NCI-H1436 treated with DMSO at 0.1 percent for 48 hours (cell line): ENCODE measurements at places on chromosomes 16 and 17.
A peak's percentile ranks its signal among the peaks of the same experiment; 100 is the strongest.

- DNase-seq: no peak
Measured at GRCh38 chr16:54400261-54400660, 113.7 kb upstream of the IRX3 start.

- DNase-seq: no peak
Measured at GRCh38 chr16:2437032-2437790, 8.0 kb downstream of the CCNF start.

DNA sequence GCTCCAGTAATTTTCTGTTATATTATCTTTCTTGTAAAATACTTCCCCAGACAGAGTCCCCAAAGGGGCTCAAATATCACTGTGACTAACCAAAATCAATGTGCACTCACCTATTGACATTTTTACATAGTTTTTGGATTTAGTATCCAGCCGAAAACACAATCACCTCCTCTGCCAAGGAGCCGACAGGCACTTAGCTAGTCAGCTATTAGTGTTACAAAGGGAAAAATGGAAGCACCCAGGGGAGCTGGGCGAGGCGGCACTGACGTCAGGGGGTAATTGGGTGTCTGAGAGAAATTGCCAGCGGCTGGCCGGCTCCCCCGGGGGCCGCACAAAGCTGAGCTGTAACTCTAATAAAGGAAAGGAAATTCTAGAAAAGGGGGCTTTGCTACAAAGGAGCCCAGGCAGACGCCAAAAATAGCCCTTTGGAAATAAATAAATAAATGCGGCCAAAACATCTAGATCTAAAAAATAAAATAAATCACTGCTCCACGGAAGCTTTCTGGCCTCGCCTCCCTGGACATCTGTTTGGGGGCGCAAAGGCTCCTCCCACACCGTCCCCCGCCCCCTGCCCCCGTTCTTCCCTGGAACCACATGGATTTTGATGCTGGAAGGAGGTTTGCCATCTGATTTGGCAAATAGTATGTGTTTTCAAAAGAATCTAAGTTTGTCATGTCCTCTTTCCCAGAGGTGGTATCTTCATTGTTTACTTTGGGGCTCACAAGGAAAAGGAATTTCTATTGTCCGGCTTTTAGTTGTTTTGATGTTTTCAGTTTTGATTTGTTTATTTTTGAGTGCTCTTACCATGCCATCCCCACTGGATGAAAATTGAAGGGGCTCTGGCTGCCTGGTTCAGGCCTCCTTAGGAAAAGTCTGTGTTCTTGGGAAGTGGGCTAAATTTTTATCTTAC, 156.7 kb downstream of the ZNF423 start:
- DNase-seq: peak; percentile 39

- DNase-seq: no peak
Measured at GRCh38 chr16:49632795-49633184, 223.1 kb downstream of the ZNF423 start.

GRCh38 chr16:71426880-71427615, 14.8 kb downstream of the TLE7 start:
- DNase-seq: no peak

DNA sequence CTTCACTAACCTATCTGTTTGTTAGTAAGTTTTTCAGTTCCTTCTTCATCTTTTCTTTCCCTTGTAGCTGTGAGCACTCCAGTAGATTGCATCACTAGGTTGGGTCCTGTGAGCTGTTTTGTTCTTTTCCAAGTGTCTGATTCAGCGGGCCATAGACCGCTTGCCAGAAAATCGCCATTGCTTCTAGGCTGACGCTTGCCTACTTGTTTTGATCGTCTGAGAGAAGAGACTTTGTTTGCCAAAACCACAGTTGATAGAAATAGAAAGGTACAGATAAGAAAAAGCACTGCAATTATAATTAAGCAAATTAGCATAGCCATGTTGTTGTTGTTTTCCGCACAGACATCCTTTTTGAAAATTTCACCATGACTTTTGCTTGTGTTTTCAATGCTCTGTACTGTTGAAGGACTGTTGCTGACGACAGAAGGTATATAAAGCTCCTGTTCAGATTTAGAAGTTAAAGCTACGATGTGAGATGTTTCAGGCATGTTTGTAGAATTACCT, 3.1 kb downstream of the EVI2A start:
- DNase-seq: no peak

DNA sequence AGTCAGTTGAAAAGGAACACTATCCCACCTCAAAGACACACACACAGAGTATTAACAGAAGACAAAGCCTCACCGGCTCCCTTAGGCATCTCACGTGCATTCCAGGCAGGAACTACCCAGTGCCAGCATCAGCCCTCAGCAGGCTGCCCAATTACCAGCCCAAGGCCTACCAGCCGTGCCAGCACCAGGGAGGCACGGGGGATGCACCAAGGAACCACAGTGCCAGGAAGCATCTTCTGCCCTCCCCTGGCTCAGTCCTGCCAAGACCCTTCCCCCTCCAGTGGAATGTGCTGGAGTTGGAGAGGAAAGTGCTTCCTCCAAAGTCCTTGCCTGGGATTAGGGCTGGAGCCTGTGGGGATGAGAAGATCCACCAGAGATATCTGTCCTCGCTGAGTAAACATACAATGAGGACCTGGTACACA, 11.0 kb upstream of the KRT19 start:
- no peak for DNase-seq

GRCh38 chr17:40750391-40750790, 4.7 kb downstream of the KRT25 start:
- DNase-seq: no peak

- no peak for DNase-seq
Measured at GRCh38 chr17:31525801-31526549, 134.5 kb downstream of the RAB11FIP4 start.

- no peak for DNase-seq
Measured at GRCh38 chr16:89025636-89026035, 48.6 kb upstream of the CBFA2T3 start.

DNA sequence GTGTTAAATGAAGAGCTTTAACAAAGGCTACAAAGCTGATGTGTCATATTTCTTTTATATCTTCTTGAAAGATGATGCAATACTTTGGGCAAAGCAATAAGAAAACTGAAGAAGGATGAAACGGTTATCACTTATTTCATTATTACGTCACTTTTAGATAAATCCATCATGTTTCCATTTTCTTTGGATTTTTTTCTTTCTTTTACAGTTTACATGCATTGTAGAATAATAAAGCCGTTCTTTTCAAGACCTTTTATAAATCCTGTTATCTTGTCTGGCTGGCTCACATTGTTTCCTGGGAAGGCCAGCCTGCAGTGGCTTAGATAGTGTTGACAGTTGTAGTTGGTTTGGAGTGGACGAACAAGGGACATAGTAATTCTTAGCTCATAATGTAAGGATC, 28.9 kb downstream of the TANC2 start:
- DNase-seq: no peak

- no peak for DNase-seq
Measured at GRCh38 chr16:84544031-84544773, 39.7 kb upstream of the MEAK7 start.

- no peak for DNase-seq
Measured at GRCh38 chr17:8986295-8986694, 20.8 kb upstream of the PIK3R5 start.

GRCh38 chr17:74859459-74860228, at the start of gene GRIN2C:
Gene GRIN2C, minus strand, starts transcription at chr17:74859885. Its CDS starts 4,793 bp downstream, at chr17:74855092.
- no peak for DNase-seq

DNA sequence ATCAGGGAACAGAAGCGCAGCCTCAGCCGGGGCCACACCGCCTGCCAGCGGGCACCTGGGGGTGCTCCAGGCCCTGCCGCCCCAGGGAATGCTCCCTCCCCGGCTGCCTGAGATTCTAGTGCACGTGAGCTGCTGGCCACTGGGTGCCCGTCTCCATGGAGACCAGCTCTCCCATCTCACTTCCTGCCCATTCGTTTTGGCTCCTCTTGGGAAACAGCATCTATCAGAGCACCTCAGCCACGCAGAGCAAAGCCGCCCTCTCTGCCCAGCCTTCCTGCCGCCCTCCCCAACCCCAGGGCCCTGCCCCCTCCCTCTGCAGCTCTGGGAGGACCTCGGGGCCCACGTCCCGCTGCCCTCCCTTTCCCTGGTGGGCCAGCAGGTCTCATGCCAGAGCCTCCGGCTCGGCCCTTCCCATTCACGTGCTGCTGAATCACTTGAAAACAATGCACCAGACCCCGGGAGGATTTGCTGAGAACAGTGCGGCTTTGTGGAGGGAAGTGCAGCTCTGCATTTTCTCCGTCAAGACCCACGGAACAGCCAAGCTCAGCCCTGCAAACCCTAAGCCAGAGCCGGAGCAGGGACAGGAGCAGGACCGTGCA, 19.4 kb downstream of the CEP295NL start:
- peak; percentile 47 for DNase-seq

DNA sequence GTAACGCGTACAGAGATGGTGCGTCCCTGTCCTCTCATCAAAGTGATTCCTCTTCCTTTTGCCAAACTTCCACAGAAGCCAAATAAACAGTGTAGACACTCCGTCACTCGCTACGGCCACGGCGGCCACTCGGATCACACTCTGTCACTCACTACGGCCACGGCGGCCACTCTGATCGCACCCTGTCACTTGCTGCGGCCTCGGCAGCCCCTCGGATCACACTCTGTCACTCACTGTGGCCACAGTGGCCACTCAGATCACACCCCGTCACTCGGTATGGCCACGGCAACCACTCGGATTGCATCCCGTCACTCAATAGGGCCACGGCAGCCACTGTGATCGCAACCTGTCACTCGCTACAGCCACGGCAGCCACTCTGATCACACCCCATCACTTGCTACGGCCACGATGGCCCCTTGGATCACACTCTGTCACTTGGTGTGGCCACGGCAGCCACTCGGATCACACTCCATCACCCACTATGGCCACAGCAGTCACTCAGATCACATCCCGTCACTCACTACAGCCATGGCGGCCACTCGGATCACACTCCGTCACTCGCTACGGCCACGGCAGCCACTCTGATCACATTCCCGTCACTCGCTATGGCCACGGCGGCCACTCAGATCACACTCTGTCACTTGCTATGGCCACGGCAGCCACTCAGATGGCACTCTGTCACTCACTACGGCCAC, 170.8 kb downstream of the BANP start:
- DNase-seq: no peak

DNA sequence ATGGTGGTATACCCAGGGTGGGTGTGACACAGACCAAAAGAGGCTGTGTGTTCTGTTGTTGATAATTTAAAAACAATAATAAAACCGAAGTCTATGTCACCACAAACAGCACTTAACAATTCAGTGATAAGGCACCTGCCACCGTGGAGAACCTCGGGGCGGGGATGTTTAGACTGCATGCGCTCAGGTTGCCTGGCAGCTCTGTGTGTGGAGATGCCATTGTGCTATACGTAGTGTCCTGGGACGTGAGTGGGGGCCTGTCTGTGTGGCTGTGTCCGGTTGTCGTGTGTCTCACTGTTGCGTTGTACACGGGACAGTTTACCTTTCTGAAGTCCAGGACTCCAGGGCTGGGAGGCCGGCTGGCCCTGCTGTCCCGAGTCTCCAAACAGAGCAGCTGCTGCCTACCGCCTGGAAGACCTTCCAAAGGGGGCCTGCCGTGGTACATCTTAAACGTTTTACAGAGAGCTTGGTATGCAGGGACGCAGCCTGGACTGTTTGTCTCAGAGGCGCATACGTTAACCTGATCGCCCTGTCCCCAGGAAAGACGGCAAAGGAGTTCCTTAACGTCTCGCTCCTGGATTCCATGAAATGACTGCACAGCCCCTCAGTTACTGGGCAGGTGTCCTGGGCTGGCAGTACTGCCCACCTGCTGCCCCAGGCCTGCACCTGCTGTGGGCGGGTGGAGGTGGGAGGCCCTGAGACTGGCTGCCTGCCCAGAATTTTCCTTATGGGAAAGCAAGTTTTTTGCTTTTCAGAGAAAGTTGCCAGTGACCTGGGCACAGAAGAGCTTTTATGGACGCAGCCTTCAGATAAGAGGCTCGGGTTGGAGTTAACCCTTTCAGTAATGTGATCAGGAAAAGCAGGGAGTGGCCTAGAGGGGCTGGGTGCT, 19.0 kb downstream of the SPIRE2 start:
- no peak for DNase-seq

- no peak for DNase-seq
Measured at GRCh38 chr16:75526032-75526790, 9.7 kb downstream of the CHST5 start.

- DNase-seq: no peak
Measured at GRCh38 chr17:48382989-48383388, 47.0 kb downstream of the SKAP1 start.

DNA sequence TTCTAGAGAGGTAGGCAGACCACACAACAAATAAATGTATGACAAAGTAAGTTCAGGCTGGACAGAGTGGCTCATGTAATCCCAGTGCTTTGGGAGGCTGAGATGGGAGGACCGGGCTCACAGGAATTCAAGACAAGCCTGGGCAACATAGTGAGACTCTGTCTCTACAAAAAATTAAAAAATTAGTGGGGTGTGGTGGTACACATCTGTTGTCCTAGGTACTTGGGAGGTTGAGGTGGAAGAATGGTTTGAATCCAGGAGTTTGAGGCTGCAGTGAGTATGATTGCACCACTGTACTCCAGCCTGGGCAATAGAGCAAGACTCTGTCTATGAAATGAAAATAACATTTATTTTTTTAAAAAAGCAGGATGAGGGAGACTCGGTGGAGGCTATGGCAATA, 18.5 kb downstream of the CHP2 start:
- no peak for DNase-seq

DNA sequence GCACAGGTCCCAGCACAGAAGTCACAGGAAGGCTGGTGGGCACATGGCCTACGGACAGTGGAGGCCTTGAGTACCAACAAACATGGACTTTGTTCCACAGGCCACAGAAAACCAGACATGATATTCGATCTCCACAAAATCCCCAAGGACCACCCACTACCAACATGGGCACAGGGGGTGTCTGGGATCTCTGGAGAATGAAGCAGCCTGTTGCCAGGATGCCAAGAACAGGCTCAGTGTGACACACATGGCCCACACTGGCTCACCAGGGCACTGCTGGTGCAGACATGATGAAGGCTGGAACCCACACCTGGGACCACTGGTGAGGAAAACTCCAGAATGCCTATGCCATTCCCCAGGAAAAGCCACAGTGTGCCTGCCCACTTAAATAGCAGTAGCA, 120.2 kb downstream of the C16orf78 start:
- DNase-seq: no peak

- no peak for DNase-seq
Measured at GRCh38 chr16:3480901-3481695, 14.2 kb downstream of the C16orf90 start.

- no peak for DNase-seq
Measured at GRCh38 chr16:13902052-13902451, 17.9 kb upstream of the ERCC4 start.

DNA sequence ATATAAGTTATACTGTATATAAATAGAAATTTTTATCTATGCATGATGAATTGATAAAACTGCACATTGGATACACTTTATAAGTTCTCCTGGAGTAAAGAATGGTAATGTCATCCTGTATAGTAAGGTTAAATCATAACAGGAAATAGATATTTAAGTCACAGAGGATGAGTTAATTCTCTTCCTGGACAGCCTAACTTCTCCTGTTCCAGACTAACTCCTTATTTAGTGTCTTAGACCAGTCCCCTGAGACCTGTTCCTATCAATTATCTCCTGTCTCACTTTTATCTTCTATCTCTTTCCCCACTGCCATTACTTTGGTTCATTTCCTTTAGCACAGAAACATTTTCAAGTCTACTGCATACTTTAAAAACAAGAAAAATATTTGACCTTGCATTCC, 46.5 kb downstream of the SSH2 start:
- DNase-seq: no peak

GRCh38 chr17:5047446-5047845, 12.2 kb upstream of the SLC52A1 start:
- no peak for DNase-seq

- DNase-seq: no peak
Measured at GRCh38 chr17:69870751-69871199, 204.2 kb upstream of the KCNJ16 start.

GRCh38 chr17:50181591-50182560, 16.1 kb downstream of the SGCA start:
- DNase-seq: no peak
